ENCODE measurements at places on chromosomes 5 and 9. TPM values are rescaled to one million over a fixed set of nuclear protein-coding genes. Genes with fewer than 3 reads are reported as not detected.

MOB3B gene
- polyA plus RNA-seq, result 27.1 TPM

TNFSF15 gene
- 2.0 TPM for polyA plus RNA-seq

MCCC2 gene
- 70.9 TPM for polyA plus RNA-seq

GFRA3 gene
- 6.6 TPM for polyA plus RNA-seq

PCDHB8 gene
- 1.2 TPM for polyA plus RNA-seq

GADD45G gene
- polyA plus RNA-seq, result 2.7 TPM

PLPP7 gene
- 3.4 TPM for polyA plus RNA-seq

DBH gene
- polyA plus RNA-seq, result 2.1 TPM

SH3PXD2B gene
- 63.9 TPM for polyA plus RNA-seq

TMEM245 gene
- 65.6 TPM for polyA plus RNA-seq

MCTP1 gene
- polyA plus RNA-seq, result 4.8 TPM

SHISAL2B gene
- polyA plus RNA-seq, result not detected

NMRK1 gene
- polyA plus RNA-seq, result 25.0 TPM

RETREG1 gene
- 35.4 TPM for polyA plus RNA-seq

DNA sequence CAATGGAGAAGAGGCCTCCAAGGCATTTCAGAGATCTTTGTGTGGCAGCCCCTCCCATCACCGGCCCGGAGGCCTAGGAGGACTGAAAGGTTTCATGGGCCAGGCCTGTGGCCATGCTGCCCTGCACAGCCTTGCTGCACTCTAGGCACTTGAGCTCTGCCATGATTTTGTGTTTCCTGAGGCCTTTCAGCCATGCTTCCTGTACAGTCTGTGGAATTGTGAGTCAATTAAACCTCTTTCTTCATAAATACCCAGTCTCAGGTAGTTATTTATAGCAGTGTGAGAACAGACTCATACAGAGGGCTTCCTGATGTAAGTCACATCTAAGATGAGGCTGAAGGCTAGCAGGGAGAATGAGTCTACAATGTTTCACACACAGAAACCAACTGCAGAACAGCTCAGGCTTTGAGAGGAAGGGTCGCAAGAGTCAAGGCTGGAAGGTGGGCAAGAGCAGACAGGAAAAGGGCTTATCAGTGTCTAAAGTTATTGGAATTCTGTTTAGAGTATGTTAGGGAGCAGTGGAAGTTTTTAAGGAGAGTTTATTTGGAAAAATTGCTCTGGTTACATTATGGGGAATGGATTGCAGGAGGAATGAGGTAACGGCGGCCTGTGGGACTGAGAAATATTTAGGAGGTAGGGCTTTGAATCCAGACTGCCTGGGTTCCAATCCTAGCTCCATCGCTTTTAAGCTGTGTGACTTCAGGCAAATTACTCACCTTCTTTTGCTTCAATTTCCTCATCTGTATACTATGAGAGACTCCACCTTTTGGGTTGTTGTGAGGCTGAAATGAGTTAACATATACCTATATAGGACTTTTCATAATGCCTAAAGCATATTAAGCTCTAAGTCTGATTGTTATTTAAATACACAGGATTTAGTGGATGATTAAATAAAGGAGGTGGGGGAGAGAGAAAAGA lies 291.2 kb downstream of the CWC27 start:
- no peak for DNase-seq

- no peak for DNase-seq
These were observed 505.0 kb downstream of the EBF1 start for GRCh38 chr5:158594595-158595242.

- DNase-seq, result no peak
These were observed 43.1 kb downstream of the P4HA2 start for GRCh38 chr5:132184588-132184987.

- no peak for DNase-seq
These were observed 41.2 kb downstream of the PDCD1LG2 start for GRCh38 chr9:5551368-5552150.

DNA sequence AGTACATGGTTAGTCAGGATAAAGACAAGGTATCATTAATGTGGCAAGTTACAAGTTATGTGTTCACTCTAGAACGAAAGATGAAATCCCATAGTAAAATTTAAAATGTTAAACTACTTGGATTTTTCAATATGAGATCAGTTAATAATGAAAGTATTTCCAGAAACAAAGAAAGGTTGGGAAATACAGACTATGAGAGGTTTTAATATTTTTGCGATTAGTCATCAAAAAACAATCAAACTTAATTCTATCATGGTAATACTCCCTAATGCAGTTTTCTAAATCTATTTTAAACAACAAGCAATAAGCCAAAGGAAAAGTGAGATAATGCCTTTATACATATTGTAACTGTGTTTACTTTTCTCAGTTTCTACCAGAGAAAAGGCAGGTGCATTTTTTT lies 10.6 kb downstream of the CDH12 start:
- DNase-seq, result no peak

DNA sequence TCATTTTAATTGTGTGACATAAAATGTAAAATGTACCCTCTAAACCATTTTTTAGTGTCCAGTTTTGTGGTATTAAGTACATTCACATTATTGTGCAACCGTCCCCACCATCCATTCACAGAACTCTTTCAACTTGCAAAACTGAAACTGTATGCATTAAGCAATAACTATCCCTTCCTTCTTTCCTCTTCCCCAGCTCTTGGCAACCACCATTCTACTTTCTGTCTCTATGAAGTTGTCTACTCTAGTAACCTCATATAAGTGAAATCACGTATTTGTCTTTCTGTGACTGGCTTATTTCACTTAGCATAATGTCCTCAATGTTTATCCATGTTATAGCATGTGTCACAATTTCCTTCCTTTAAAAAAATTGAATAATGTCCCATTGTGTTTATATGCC lies 142.4 kb downstream of the C9orf152 start:
- DNase-seq, result no peak

DNA sequence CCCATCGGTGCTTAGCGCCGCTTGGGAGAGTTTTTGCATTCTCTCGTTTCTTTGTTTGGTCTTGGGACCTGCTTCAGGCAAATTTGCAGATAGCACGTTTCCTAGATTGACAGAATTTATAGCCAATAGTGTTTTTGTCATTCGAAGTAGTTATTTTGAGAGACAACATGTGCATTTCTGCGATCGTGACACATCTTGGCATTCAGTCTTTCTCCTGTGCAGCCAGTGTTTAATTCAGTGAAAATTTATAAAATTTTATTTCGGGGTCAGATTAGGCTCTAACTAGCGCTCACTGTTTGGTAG lies 830 bp downstream of the PRRC1 start:
- DNase-seq, result peak; percentile 35

GRCh38 chr5:40410231-40410861 lies 269.4 kb upstream of the PTGER4 start:
- no peak for DNase-seq

DNA sequence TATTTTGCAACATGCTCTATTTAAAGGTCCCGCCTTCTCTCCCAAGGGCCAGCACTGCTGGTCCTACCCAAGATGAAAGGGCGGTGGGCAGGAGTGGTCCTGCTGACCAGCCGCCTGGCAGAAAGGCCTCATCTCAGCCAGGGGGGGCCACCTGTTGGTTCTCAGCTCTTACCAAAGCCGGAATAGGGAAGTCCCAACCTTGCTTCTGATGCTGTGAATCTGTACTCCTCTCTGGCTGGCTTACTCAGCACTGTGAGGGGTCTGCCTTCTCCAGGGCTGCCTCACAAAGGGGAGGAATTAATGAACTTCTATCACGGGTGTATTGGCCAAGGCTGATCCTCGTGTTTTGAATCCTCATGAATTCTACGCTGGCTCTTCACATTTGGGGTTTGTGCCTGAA lies 13.6 kb upstream of the FAM240B start:
- no peak for DNase-seq

DNA sequence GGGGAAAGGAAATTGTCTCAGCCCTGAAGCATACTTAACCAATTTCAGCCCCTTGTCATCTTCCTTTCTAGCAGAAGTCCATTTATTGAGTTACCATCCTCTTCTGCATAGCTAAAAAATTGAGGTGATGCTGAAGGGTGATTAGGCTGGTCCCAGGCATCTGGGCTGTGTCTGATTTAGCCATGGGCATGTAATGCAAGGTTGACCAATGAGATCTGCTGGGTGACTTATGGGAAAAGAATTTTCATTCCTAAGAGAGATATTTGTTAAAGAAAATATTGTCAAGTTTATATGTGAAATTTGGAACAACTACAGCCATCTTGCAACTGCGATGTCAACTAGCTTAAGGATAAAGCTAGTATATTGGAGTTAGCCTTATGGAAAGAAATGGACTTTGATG lies 5.1 kb downstream of the ITGA2 start:
- no peak for DNase-seq

DNA sequence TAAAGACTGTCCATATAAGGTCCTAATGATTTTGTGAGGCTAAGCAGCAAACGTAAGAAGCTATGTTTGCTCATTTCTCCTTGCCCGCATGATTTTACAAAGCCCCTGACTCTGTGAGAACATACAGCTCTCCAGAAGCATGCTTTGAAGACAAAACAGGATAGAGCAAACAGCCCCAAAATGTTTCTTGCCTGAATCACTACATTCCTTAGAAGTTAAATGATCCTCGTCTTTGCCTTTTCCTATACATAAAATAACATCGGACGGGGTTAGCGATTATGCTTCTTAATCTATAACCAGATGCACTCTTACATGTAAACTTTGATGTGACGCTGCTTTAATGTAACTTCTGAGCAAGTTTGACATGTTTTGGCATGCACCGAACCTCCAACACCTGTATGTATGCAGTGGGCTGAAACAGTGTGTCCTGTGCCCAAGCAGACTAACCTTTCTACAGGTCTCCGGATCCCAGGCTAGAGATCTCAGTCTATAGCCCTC lies 353.7 kb downstream of the CETN3 start:
- no peak for DNase-seq

- DNase-seq, result peak; percentile 45
These were observed 2.0 kb downstream of the GLIS3 start for GRCh38 chr9:4297786-4298254.

- no peak for DNase-seq
These were observed 40.8 kb downstream of the LHX2 start for GRCh38 chr9:124052401-124052800.

DNA sequence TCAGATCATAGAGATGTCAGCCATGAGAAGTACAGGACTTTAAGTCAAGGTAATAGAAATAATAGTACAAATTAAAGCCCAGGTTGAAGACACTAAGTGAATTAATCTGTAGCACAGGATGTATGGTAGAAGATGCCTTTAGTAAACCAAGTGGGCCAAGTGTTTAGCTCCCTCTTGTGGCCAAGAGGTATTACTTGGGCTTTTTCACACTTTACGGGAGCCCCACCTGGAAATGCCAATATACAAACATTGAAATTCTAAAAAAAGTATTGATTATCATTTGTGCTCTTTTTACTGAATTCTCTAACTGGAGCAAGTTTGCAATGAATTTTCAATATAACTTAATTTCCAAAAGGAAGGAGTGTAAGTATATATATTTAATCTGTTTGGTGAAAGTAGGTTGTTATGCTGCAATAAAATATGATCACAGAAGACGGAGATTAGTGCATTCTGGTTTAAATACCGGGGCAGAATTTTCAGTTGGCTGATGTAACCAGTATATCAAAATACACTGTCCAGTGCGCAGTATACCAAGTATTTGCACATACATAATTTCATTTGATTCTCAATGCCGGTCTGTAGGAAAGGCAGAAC lies 84.7 kb downstream of the PARP8 start:
- DNase-seq, result peak; percentile 9

DNA sequence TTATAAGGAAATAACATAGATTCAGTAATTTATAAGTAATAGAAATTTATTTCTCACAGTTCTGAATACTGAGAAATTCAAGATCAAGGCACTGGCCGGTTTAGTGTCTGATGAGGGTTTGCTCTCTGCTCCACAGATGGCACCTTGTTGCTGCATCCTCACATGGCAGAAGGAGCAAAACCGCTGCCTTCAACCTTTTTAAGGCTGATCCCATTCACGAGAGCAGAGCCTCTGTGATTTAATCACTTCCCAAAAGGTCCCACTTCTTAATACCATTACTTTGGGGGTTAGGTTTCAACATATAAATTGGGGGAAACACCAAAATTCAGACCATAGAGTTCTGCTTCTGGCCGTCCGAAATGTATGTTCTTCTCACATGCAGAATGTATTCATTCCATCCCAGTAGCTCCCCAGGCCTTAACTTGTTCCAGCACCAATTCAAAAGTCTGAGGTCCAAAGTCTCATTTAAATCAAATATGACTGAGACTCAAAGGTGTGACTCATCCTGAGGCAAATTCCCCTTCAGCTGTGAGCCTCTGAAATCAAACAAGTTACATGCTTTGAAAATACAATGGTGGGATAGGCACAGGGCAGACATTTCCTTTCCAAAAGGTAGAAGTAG lies 30.6 kb downstream of the BAAT start:
- no peak for DNase-seq

- DNase-seq, result no peak
These were observed 18.7 kb upstream of the WNT8A start for GRCh38 chr5:138065102-138065501.

DNA sequence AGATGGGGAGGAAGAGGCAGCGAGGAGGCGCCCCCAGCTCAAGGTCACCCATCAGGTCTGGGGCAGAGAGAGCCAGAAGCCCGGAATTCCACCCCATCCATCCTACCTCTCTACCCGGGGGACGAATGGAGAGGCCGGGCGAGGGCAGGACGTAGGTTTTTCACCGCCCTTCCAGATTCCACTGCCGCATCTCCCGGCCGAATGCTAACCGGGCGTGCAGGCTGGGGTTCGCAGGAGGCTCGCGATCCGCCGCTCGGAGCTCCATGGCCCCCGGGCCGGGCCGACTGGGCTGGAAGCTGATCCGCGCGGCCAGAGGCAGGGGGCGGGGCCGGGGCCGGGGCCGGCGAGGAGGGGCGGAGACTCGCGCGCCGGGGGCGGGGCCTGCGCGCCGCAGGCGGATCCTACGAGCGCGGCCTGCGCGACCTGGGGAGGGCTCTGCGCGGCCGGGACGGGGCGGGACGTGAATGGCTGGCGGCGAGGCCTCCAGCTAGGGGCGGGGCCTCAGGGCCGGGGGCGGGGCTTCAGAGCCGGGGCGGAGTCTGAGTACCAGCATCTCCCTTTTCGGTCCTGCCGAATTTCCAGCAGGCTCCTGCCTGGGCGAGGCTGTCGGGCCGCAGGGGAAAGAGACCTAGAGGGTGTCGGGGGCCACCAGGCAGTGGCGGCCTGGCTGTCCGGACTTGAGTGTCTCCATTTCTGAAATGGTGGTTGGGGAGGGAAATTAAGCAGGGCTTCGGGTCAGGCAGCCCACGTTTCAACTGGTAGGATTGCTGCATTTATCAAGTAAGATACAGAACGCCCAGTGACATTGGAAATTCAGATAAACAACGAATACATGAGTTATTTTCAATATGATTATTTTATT lies at the start of gene ST6GALNAC4:
Gene ST6GALNAC4 (minus strand): TSS at position 322 of the 862 bp plus-strand sequence. CDS start 622 bp downstream, outside the sequence.
- peak; percentile 66 for DNase-seq

GRCh38 chr5:158820891-158821290 lies 278.8 kb downstream of the EBF1 start:
- no peak for DNase-seq

DNA sequence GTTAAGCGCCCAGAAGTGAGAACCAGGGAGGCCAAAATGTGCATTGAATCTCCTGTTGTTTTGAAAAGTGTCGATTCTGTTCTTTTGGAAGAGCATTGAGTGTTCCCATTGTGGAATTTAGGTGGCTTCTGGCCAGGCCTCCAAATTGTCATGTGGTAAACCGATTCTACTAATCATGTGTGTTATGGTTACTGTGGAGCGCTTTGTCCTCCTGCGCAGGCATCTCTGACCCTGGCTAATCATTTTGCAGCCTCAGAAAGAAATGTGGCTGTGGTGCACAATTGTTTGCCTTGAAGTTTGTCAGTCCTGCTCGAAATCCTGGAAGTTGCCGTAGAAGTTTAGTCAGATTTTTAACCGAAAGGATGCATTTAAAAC lies 121.3 kb downstream of the RASGRF2 start:
- no peak for DNase-seq

GRCh38 chr9:20023961-20024571 lies 235.2 kb upstream of the SLC24A2 start:
- no peak for DNase-seq
